ENCODE measurements at places on chromosomes 16 and 17.
A peak's percentile ranks its signal among the peaks of the same experiment; 100 is the strongest.

DNA sequence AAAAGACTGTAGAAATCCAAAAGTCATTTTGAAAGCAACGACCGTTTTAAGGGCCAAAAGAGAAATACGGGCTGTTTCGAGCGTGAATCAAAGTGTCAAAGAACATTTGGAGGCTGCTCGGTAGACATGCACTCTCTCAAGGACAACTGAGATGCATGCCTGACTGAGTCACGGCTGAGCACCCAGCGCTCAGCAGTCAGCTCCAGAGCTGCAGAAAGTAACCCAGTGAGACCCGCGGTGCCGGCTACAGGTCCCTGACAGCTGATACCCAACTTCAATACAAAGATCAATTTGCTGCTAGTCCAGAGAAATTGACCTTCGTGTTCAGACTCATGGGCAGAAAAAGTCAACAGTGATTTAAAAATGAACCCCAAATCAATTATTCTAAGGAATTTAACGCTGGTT lies 214.9 kb downstream of the STX8 start:
- no peak for DNase-seq

DNA sequence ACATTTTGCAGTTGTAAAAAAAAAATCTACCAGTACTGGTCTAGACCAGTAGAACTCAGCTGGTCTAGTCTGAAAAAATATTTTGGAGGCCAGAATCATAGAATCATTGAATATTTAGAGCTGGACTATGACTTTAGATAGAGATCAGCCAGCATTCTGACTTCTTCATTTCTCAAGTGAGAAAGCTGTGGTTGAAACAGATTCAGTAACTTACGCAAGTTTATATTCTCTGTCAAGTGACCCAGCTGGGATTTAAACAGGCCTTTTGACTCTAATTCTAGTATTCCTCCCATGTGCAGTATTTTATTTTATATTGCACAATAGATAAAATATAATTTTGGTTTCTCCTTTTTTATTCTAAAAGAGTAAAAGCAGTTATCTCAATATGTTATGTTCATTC lies 4.9 kb downstream of the TNRC6A start:
- DNase-seq, result no peak

- DNase-seq, result no peak
Measured at GRCh38 chr17:13792314-13792713, 190.6 kb upstream of the HS3ST3A1 start.

- no peak for DNase-seq
Measured at GRCh38 chr17:73029991-73030390, 62.5 kb downstream of the SLC39A11 start.

DNA sequence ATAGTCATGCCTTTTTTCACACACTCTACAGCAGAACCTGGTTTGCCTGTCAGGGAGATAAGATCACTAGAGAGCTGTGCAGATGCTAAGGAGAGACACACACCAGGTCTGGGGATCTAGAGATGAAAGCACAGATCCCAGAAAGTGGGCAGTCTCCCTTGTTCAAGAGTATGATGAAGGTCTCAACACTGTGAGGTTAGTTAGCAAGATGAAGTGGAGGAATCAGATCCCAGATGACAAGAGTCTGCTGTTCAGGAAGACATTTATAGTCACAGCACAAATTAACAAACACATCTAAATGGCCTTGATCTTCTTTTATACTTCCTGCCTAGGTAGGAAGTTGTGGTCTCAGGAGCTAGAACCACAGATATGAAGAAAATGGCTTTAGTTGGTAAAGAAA lies 23.4 kb upstream of the SKAP1 start:
- DNase-seq, result peak; percentile 65

DNA sequence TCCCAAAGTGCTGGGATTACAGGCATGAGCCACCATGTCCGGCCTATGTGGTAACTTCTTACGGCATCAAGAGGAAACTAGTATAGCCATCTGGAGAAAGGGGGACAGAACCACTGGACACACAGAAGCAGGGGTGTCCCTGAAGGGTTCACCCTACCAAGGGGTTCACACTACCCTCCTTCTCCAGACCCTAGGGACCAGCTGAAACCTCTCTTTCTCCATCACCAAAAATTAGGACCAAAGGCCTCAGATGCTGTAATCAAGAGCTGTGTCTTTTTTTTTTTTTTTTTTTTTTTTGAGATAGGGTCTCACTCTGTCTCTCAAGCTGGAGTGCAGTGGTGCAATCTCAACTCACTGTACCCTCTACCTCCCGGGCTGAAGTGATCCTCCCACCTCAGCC lies 33.2 kb downstream of the ZFHX3 start:
- DNase-seq, result no peak

DNA sequence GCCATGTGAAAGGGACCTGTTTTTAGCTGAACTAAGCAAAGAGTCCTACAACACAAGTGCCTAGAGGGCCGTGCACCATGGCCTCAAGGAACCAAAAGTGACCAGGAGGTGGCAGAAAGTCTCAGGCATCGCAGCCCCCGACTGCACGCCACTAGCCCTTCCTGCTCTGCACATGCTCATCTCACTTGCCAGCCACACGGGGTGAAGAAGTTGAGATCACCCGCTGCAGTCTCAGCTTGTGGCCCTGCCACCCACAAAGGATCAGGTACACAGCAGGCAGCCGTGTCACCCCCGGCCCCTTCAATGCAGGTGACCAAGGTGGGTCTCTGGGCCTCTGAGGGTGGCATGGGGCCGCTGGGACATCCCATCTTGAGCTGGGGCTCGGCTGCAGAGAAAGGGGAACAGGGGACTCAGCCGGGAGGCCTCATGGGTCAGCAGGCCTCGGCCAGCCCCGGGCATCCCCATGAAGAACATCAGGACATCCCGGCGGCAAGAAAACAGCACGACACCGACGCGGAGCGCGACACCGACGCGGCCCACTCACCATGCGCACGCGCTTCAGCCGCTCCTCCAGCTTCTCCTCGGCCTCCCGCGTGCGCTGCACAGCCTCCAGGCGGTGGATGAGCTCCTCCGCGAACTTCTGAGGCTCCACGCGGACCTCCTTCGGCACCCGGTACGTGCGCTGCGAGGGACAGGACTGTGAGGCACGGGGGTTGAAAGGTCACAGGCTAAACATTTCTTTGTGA lies 21.0 kb downstream of the PDIA2 start:
- peak; percentile 28 for DNase-seq

DNA sequence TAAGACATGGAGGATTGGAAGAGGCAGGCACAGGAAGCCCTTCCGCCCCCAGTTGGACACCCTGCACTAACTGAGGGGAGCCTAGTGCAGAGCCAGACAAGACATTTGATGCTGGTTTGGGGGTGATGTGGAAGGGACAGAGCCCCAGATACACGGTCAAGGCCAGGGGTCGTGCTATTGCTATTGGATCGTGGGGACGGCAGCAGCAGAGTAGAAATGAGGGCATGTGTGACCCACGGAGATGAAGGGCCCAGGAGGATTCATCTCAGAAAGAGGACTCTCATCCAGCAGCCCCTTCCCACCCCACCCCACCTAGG lies 2.0 kb upstream of the VAMP2 start:
- no peak for DNase-seq

DNA sequence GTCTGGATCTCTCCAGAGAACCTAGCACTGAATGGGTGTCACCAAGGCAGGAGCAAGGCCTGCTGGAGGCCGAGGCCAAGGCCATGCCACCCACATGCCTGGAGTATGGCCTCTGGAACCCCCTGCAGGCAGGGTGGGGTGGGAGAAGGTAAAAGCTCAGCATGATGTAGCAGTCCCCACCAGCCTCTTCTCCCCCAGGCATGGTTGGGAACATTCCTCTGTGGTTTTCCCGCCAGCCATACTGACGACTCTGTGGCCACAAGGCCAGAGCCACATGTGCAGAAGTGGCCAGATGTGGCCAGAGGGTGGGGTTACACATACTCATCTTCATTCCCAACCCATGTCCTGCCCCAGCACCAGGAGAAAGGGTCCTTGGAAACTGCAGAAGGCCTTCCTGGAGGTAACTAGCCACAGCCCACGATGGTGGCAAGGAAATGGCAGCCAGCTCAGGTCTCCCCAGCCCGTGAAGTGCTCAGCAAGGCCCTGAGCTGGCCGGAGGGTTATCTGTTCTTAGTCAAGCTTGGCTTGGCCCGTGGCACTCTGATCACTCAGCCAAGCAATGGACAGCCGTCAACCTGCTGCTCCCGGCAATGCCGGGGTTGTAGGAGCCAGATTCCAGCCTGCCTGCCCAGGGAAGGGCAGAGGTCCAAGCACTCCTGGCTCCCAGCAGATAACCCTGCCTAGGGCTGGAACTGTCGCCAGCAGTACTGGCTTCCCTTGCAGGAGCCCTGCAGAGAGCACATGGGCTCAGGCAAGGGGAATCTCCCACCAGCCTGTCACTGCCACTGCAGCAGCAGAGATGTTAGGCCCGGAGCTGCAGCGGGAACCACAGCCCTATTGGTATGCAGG lies 26.1 kb downstream of the HDAC5 start:
- DNase-seq, result no peak

GRCh38 chr16:79286646-79287423 lies 313.7 kb downstream of the MAF start:
- peak; percentile 43 for DNase-seq

GRCh38 chr17:79438546-79439334 lies 172.1 kb downstream of the RBFOX3 start:
- DNase-seq, result no peak

- DNase-seq, result no peak
Measured at GRCh38 chr17:19264681-19265080, 27.5 kb downstream of the EPN2 start.

DNA sequence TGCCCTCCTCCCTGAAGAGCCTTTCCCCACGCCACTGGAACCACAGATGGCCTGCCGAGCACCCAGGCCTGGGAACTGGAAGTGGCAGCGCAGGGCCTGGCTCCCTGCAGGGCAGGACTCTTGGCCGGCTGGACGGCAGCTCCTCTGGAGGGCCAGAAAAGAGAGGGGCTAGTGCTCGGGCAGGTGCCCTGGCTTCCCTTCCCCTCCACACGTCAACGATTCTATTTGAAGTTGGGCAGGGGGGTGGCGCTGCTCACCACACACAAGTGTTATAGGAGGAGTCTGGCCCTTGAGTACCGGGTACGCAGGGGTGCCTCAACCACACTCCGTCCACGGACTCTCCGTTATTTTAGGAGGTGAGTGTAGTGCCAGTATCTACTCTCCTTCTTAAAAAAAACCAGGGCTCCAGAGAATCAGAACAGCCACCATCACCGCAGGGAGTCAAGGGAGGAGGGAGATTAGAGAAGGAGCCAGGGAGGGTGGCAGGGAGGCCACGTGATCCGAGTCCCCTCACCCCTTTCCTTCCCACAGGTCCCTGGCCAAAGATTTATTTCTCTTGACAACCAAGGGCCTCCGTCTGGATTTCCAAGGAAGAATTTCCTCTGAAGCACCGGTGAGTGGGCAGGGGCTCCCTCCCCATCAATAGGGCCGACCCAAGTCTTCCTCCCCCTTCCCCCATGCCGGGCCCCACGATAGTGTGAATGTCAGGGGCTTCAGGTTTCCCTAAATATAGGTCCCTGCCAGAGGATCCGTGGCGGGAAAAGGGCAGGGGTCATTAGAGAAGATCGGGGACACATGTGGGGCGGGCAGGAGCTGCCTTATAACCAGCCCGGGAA lies 1.4 kb upstream of the ALDOA start:
- peak; percentile 78 for DNase-seq

DNA sequence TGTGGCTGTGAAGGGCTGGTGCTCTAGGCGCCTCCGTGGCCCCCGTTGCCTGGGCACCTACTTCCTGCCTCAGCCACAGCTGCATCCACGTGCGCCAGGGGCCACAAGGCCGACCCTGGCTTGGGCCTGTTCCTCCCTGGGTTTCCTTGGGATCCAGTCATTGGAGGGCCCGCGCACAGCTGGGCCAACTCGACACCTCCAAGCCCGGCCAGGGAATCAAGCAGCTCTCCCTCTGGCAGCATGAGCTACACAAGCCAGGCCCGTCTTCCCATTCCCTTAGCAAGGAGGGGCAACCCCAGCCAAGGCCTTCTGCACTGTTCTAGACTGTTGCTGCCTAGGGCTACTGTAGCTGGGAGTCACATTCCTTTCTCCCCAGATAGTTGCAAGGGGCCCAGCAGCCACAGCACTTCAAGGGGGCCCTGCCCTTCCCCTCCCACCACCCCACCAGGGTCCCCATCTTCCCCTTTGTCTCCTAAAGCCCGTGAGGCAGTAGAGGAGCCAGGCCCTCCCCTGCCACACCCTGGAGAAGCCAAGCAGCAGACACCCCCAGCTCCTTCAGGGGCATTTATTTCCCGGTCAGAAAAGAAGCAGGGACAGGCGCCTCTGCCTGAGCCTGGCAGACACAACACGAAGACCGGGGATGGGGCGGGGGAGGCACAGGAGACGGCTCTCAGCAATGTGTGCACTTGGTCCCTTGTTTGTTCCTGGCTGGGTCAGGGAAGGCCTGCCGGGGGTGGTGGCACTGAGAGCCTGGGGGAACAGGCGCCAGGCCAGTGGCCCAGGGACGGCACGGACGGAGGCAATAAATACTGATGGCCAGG lies 3.8 kb downstream of the ARHGDIA start:
- peak; percentile 43 for DNase-seq

- no peak for DNase-seq
Measured at GRCh38 chr16:90047714-90048346, 28.6 kb upstream of the DBNDD1 start.

- DNase-seq, result no peak
Measured at GRCh38 chr17:77802811-77803220, 155.7 kb upstream of the TNRC6C start.

DNA sequence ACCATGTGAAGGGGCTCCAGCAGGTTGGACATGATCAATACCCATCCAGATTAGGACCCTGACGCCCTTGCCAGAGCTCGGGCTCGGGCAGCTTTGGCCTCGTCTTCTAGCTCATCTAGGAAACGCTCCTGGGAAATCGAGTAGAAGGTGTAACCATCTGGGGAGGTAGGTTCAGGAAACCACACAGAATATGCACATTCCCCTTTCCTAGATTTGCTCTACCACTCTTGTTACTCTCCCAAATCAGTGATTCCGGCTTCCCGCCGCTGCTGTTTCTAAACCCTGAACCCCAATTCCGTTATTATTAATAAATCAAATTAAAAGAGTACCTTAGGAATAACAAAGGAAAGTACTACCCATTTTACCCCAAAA lies 507 bp downstream of the COA3 start:
- no peak for DNase-seq

DNA sequence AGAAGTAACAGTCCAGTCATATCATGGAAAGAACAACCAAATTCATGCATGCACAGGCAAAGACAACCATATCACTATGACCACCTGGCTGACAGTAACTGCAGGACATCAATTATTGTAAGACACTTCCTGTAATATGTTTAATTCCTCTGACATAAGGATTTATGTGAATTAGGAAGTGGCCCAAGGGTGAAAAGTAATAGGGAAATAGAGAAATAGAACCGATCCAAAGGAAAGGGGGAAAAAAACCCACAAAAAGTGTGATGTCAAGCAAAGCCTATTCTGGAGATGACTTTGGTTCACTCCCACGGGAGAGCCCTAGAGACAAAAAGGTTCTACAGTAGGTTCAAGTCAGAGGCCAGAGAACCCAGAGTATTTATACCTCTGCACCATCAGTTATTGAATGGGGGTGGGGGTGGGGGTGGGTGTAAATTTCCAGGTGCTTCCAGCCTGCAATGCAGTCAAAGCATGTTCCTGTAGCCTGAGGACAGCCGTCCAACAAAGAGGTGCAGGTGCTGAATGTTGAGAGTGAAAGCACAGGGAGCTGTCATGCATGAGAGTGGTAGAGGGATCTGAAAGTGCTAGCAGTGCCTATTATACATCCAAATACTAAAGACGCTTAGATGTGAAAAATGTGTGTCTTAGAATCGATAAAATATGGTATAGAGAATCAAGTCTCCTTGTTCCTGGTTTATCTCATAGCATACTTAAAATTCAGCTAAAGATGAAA lies 95.6 kb upstream of the HLF start:
- DNase-seq, result no peak
